Pulmonary artery endothelial cell (primary cell): ENCODE measurements at places on chromosomes 12 and 14. TPM values are rescaled to one million over a fixed set of nuclear protein-coding genes. Genes with fewer than 3 reads are reported as not detected.

DNA sequence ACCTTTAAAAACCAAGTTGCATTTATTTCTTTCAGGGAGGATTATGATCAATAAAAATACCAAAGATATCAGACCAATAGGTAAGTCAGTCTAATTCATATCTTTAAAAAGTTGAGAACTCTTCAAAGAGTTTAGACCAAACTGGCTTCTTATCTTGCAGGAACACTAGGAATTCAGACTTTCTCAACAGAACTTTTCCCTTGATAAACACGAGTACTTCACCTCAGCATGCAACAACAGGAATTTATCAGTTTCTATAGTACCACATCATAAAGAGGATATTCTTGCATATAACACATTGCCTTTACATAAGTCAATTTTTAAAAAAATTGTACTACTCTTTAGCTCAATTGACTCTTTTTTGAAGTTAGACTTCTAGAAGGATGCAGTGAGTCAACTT lies 68.2 kb downstream of the DNAI7 start:
- no peak for DNase-seq

GRCh38 chr12:9064815-9065606 lies 50.7 kb downstream of the A2M start:
- peak; percentile 17 for DNase-seq

GRCh38 chr12:15581006-15581405 lies 208.2 kb downstream of the EPS8 start:
- DNase-seq, result no peak

- DNase-seq, result no peak
Measured at GRCh38 chr12:62834406-62834805, 100.5 kb downstream of the PPM1H start.

GRCh38 chr14:101518611-101519473 lies 42.5 kb upstream of the DIO3 start:
- no peak for DNase-seq

TRHDE gene
- not detected in 2 replicates for total RNA-seq

NFYB gene
- total RNA-seq, result 17.6 and 24.7 TPM in 2 replicates

GPD1 gene
- total RNA-seq, result not detected in 2 replicates
